ENCODE measurements at places on chromosomes 2 and 18.

DNA sequence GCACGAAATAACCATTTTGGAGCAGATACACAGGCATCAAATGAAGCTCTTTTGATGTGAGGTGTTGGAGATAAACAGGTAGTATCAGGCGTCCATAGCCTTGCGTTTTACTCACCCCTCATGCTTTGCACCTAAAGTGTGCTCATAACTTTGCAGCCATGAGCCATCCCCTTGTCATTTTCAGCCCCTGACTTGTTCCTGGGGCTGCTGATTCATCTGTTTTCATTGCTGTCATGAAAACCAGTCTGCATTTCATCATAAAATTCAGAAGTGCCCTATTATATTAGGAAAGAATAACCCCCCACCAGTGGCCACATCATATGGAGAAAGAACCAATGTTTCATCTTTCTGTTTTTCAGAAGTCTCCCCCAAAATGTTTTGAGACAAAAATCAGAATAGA, 329.7 kb upstream of the NRP2 start:
- no peak for DNase-seq

- no peak for DNase-seq
These were observed 10.9 kb upstream of the PKDCC start for GRCh38 chr2:42036940-42037339.

DNA sequence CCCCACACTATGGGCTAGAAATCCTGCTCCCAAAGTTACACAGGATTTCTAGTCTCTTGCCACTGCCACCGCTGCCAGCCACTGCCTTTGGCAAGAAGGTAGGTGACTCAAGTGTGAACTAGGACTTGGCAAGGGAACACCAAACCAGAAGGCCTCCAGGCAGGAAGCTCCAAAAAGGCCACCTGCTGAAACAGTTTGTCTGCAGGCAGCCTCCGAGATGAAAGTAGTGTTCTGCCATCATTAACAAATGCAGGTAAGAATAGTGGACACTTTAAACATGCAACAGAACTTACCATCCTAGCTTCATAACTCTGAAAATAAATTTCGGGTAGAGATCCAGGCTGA, 3.9 kb downstream of the ANKRD44 start:
- no peak for DNase-seq

GRCh38 chr18:22816266-22817176, 116.6 kb upstream of the RBBP8 start:
- no peak for DNase-seq

GRCh38 chr2:240287496-240288086, 147.1 kb upstream of the OTOS start:
- no peak for DNase-seq

GRCh38 chr2:16665748-16666448, at the start of gene CYRIA:
Gene CYRIA, minus strand, starts transcription at chr2:16665834. Its CDS starts 77,715 bp downstream, at chr2:16588119.
- DNase-seq = peak; percentile 16

DNA sequence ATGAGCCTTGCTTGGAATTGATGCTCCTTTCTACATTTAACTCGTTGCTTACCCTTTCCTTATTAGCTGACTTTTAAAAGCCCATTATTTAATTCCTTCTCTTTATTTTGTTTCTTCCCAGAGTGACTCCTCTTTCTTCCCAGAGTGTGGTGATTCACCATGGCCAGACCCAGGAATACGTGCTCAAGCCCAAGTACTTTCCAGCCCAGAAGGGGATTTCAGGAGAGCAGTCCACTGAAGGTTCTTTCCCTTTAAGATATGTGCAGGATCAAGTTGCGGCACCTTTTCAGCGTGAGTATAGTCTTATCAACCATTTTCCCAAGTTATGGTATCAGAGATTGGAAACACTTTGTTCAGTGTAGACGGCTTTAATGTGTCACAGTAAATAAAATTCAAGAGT, 163.7 kb downstream of the LTBP1 start:
- DNase-seq = no peak

DNA sequence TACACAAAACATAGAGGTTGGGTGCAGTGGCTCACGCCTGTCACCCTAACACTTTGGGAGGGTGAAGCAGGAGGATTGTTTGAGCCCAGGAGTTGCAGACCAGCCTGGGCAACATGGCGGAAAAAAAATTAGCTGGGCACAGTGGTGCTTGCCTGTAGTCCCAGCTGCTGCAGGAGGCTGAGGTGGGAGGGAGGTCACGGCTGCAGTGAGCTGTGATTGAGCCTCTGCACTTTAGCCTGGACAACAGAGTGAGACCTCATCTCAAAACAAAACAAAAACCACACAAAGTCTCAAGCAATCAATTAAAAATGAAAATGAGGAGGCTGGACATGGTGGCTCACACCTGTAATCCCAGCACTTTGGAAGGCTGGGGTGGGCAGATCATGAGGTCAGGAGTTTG, 4.9 kb downstream of the NOP58 start:
- DNase-seq = no peak

- no peak for DNase-seq
These were observed 33.2 kb downstream of the RAPH1 start for GRCh38 chr2:203501873-203502272.

DNA sequence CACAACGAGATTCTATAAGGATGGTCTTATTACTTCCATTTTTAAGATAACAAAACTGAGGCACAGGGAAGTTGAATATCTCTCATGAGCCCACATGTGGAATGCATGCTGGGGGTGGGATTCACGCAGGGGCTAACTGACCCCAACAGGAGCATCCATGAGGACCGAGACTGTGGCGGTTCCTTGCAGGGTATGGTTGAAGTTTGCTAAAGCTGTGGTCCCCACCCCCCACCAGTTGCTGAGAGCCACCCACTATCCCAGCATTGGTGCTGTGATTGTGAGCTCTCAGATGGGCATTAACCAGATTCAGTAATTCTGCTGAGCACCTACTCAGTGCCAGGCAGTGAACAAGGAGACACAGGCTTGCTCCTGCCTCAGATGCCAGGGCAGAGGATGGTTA, 116.0 kb upstream of the TEX51 start:
- DNase-seq = no peak

DNA sequence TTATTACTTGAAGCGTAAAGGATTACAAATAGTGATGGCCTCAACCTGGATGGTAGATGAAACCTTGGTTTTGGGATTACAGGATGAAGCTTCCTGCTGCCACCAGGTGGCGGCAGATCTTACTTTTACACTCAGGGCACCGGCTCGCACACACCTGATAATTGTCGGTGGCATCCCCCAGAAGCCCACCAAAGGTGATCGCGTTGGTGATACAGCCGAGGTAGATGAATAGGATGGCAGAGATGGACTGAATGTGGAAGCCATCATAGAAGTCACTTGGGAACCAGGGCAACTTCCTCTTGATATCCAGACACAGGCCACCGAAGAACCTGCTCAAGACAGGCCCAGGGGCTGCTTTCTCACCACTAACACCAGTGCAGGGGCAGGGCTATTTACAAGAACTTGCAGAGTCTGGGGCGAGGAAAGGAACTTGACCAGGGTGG, 51.8 kb downstream of the MTHFD2 start:
- DNase-seq = peak; percentile 26

GRCh38 chr2:136021976-136022375, 36.5 kb upstream of the DARS1 start:
- no peak for DNase-seq

DNA sequence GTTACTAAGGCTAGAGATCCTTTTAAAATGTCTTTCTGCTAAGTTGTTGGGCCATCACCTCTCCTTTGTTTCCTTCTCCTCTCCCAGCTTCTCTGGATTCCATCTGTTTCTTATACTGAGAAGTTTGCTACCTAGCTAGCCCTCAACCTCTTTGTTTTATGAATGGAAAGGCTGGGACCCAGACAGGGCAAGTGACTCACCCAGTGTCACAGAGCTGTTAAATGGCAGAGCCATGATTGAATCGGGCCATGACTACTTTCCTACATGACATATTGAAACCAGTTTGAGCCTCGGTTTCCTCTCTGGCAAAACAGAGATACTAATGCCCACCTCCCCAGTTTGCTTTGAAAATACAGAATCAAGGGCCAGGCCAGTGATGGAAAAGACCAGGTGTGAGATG, 24.1 kb downstream of the REEP1 start:
- DNase-seq = no peak

- no peak for DNase-seq
These were observed 327.6 kb downstream of the CYRIA start for GRCh38 chr2:16338026-16338425.

GRCh38 chr2:171419333-171419732, 14.5 kb downstream of the METTL8 start:
- no peak for DNase-seq

- no peak for DNase-seq
These were observed 108.8 kb downstream of the TMEM163 start for GRCh38 chr2:134609924-134610513.

- DNase-seq = no peak
These were observed 51.8 kb upstream of the CDH20 start for GRCh38 chr18:61281431-61281830.

DNA sequence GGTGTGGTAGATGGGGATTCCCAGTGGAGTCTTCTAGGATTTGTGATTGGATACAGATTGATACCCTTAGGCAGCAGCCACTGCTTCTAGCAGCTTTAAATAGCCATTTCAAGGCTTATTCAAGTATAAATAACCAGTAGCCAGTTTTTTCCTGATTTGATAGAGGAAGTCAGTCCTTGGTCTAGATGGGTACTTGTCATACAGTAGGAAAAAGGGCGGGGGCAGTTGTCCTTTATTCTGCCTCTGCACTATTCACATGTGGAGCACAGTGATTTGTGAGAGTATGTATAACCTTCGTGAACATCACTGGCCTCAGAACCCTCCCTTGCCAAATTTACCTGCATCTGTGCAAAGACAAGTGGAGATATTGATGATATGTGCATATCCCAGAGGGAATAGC, 6.8 kb downstream of the PPP1CB start:
- no peak for DNase-seq

DNA sequence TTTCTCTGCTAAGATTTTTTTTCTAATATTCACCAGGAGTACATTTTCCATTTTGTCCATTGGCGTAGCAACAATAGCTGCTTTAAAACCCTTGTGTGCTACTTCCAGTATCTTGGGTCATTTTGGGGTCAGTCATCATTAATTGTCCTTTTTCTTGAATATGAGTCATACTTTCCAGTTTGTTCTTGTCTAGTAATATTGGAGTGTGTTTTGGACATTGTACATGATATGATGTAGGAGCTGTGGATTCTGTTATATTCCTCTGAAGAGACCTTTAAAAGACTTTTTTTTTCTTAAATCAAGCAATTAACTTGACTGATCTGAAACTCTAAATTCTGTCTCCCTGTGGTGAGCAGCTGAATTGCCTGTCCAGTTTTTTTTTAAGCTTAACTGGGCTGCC, 40.8 kb downstream of the AGPS start:
- no peak for DNase-seq

DNA sequence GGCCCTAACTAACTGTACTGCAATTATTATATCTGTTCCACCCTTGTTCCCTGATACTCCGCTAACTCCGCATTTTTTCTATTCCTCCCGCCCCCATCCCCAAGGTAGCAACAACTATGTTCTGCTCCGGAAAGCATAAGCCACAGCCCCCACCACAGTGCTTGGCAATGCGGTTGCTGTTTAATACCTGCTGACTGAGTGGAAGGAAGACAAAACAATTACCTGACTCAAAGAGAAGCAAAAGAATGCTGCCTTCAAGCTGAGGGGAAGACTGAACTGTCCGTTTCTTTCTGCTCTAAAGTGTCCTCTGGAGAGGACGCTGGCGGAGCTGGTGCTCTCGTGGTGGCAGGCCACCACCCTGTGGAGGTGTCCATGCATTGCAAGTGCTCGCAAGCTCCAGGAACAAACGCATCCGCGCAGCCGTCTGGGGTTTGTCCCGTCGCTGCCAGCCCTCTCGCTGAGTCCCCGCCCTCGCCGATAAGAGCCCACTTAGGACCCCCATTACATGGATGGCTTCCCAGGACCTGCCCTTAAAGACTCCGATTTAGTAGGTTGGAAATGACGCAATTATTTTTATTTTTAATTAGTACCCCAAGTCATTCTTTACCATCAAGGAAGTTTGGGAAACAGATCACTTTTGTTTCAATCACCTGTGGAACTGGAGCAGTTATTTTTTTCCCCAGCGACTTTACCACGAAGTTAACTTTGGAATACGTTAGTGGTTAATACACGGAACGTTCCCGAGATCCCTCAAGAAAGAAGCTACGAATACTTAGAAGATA, 1.6 kb upstream of the MYL12A start:
- DNase-seq = peak; percentile 41

DNA sequence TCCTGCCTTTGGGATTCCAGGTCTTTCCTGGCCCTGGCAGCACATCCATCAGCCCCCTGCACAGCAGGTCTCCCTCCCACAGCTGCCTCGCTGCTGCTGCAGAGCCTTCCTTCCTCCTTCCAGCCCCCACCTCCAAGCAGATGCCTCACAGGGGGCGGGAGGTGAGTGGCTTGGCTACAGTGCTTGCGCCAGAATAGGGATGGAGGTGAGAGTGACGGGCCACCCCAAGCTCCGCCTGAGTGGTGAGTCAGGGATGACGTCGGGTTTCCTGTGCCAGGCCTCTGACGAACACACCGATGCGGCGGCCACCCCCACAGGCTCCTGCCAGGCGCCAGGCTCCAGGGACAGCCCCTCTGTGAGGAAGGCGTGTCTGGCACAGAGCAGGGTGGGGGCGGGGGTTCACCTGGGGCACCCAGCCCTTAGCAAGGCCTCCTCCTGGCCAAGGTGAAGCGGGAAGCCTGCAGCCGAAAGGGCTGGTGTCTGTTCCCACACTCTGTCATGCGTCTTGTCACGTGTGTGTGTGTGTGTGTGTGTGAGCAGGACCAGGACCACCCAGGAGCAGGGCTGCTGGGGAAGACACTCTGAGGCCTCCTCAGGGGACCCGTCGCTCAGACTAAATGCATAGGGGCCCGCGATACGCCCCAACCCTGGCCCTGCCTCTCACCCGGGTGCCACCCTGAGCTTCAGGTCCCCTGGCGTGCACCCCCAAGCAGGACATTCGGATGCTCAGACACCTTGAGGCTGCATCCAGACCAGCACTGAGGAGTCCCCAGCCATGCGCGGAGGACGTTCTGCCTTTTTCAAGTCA, 3.4 kb upstream of the DUSP2 start:
- DNase-seq = peak; percentile 81

GRCh38 chr18:46068763-46069162, 3.3 kb downstream of the PSTPIP2 start:
- no peak for DNase-seq

DNA sequence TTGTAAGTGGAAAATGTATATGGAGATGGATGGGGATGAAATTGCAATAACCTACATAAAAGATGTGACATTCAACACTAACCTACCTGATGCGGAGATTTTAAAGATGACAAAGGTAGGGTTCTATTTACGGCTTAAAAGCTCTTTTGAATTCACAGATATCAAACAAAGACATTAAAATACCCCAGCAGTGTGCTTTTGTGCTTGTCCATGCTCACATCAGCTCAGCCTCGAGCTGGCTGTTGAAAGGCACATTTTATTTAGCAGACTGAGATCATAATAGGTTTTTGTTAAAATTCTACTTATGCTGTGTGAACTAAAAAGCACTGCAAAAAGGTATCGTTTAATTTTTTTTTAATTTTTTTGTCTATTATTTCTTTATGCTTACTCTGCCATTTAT, 96.0 kb upstream of the CDCA7 start:
- DNase-seq = no peak

DNA sequence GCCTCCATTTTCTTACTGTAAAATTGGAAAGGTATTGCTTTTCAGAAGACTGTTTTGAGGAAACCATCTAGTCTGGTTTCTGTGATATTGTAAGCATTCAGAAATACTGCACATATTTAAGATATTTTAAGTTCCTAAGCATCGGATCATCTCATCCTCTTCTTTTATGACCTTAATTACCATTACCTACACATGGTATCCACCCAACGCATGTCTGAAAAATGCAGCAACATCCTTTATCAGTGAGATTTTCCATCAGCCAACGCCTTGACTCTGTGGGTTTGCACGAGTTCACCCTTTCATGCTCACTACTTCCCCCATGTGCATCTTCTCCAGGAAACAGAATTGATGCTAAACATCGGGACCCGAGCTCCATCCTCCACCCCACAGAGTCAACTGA, 84.3 kb downstream of the COL4A4 start:
- DNase-seq = no peak
